ENCODE measurements at places on chromosomes 12 and 14. TPM values are rescaled to one million over a fixed set of nuclear protein-coding genes. Genes with fewer than 3 reads are reported as not detected.

GRCh38 chr12:66776974-66777373, 98.1 kb upstream of the GRIP1 start:
- no peak for DNase-seq

DNA sequence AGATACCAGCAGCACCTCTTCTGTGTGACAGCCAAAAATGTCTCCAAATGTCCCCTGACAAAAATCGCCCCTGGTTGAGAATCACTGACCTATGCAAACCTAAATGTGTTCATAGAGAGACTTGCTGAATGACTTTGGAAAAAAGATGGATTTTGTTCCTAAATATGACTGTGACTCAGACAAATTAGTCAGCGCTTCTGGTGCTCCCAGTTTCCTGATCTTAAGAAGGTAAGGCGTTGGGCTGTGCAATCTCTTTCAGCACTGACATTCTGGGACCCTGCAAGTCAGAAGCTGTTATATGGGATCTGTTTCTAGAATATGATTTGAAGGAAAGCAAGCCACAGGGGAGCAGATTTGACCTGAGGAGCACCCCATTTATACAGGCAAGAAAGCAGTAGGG, 90.6 kb upstream of the PWP1 start:
- DNase-seq: no peak

DNA sequence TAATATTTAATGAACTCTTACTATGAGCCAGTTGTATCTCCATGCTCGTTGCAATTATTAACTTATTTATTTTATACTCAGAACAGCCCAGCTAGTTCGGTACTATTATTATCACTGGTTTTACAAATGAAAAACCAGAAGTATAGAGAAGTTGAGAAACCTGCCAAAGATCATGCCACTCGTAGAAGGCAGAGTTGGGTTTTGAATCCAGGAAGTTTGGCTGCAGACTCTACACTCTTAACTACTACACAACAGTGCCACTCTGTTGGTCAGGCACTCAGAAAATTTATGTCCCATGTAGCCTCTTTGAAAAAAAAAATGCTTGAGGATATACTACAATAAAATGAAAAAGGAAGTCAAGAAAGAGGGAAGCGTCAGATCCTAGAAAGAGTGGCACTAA, 71.5 kb upstream of the ARID2 start:
- no peak for DNase-seq

GRCh38 chr12:69662764-69663163, 36.3 kb downstream of the BEST3 start:
- DNase-seq: no peak

GRCh38 chr14:45786266-45786665, 533.3 kb upstream of the MIS18BP1 start:
- DNase-seq: no peak

DNA sequence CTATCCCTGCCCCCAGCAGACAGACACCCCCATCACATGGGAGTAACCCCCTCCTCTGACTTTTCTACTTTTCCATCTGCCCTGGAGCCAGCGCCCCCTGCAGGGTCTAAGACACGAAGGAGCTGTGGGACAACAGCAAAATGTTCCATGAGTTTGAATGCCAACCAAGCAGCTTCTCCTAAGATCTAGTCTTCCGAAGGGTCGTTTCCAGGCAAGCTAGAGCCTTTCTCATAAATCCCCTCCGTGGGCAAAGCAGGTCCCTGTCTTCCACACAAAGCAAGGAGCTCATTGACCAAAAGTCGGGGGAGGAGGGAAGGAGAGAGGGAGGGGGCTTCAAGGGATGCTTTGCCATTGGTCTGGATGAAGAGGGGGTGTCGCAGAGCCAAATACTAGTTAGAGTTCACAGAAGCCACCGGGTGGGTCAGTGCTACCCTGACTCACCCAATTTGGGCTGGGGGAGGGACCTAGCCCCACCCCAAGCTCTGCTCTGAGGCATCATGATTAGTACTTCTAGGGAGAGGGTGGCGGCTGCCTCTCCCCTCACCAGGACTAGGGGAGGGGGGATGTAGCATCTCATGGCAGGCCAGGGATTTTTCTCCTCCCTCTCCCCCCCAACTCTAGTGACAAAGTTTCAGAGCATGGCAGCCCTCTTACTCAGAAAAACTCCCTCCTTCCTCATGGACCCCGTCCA, 1.6 kb downstream of the MSI1 start:
- DNase-seq: no peak

DNA sequence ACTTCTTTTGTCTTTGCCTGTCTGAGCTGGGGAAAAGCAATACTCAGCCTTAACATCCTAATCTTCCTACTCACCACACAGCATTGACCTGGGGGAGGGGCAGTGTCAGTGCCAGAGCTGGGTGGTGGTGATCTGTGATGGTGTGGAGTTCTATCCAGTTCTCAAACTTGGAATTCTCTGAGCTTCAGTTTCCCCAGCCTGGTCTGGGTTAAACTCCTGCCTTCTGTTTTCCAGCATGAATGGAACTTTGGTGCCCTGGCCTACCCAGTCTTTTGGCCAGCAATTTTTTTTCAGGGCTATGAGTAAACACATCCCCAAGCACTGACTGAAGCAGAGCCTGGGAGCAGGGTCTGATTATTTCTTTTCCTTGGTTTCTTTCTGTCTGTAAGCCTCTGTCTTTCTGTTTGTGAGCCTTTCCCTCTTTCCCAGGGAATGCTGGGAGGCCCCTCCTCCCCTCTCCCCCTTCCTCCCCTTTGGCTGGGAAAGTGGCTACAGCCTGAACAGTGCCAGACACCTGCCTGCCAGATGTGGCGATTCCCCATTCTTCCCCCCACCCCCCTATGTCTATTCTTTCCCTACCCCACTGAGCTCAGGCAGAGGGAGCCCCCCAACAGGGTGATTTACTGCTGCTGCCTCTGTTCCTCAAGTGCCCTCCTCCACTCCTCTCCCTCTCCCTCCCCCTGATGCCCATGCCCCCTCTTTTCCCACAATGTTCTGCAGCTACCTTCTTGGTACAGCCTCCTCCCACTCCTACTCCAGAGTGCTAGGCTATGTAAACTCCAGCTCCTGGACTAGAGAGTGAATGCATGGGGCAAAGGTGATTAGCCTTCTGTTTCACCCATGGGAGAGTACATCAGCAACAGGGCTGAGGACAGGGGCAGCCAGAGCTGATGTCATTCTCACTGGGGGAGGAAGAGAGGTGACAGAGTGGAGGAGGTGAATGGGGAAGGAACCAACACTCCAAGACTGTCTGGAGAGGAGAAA, 11.1 kb downstream of the GPR84 start:
- peak; percentile 58 for DNase-seq

GRCh38 chr12:8449355-8449859, 6.4 kb upstream of the CLEC6A start:
- no peak for DNase-seq

Gene GUCY2C
- total RNA-seq: not detected
